ENCODE measurements at places on chromosomes 3 and 15.

- DNase-seq, result no peak
Observed at GRCh38 chr15:99014803-99015697, 7.5 kb upstream of the PGPEP1L start.

- no peak for DNase-seq
Observed at GRCh38 chr3:27907929-27908328, 185.8 kb upstream of the EOMES start.

GRCh38 chr3:14120111-14120920 lies 4.4 kb downstream of the CHCHD4 start:
- DNase-seq, result no peak

DNA sequence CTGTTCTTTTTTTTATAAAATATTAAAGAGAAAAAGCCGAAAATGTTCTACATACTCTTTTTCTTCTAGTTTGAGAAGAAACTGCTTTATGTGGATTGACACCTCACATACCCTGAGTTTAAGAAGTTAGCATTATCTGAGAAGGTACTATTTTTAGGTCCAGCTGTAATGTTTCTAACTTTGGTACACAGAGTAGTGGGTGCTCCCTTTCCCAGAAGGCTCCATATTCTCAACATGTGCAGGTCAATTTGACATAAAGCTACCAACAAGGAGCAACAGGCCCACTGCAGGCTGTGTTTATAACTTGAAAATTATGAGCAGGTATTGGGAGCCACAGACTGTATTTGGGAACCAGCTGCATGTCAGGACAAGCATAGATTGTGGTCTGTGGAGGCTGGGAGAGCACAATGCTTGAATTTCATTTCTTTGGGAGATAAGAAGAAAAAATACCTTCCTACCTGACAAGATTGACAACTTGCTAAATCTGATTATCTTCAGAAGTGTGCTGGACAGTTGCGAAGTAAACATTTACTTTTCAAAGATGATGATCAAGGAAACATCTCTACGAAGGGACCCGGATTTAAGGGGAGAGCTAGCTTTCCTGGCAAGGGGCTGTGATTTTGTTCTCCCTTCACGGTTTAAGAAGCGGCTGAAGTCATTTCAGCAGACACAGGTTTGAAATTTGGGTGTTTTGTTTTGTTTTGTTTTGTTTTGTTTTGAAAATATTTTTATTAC lies 57.2 kb downstream of the PPP2R3A start:
- no peak for DNase-seq

DNA sequence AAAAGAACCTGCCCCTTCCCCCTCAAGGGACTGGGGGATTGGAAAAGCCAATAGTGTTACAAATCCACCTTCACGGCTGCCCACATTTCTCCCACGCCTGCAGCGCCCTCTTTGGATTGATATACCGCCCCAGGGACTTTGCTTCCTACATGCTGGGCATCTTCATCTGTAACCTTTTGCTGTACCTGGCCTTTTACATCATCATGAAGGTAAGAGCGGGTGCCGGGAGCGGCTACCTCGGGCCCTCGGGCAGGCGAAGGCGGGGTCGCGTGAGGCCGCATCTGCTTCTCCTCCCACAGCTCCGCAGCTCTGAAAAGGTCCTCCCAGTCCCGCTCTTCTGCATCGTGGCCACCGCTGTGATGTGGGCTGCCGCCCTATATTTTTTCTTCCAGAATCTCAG lies 73.1 kb downstream of the USF3 start:
- DNase-seq, result no peak

- no peak for DNase-seq
Observed at GRCh38 chr3:95311272-95311671, 1248.4 kb downstream of the NSUN3 start.

DNA sequence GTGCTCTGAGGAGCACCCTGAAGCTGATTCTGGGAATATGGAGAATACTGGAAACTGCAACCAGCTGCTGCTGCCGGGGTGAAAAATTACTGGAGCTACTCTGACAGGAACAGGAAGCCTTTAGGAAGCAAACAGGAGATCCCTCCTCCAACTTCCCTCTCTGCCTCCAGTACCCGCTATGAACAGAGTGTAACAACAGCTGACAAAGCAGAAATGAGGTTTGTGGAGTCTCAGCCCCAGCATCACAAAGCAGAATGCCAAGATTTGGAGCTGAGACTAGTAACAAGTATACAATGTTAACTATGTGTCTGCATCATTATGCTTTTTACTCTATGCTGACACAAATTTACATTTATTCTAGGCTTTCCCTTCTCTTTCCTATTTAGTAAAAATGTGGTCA lies 22.7 kb upstream of the PIAS1 start:
- no peak for DNase-seq

- DNase-seq, result no peak
Observed at GRCh38 chr3:196501316-196502044, 2.1 kb downstream of the RNF168 start.

DNA sequence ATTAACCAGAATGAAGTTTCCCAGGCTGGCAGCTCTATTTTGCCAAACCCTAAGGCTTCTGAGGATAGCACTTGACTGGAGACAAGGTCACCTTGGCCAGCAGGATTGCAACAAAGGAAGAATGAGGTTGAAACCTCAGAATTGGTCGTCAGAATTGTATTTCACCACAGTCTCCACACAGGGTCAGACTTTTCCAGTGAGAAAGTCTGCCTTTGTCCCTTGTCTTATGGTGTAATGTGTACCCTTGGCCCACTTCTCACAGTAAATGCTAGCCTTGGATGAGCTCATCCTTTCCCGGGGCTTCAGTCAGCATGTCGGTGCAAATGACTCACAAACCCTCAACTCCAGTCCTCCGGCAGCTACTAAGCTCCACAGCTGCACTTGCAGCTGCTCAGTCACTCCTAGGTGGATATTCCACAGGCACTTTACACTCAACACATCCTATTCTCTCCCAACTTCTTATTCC lies 19.7 kb downstream of the SSR3 start:
- peak; percentile 80 for DNase-seq

- DNase-seq, result no peak
Observed at GRCh38 chr3:128355543-128355919, 111.2 kb downstream of the DNAJB8 start.

- no peak for DNase-seq
Observed at GRCh38 chr3:134840459-134840858, 45.4 kb downstream of the EPHB1 start.

- no peak for DNase-seq
Observed at GRCh38 chr3:76474632-76475031, 565.3 kb upstream of the ROBO2 start.

DNA sequence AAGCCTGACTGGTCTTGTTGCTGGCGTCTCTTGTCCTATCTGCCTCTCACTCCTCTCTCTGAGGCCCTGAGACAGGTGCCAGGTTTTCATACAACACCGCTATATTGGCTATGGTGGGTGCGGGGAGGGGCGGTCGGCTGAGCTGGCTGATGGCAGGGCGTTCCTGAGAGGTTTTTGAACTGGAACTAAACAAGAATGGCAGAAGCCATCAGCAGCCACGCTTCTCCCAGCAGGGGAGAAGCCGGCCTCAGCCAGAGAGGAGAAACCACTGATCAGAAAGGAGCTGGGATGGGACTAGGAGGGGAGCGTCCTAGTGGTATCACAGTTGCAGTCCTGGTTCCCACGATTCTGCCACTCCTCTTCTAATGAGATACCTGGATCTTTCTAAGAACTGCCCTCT lies 89.9 kb upstream of the PRR23E start:
- peak; percentile 28 for DNase-seq

GRCh38 chr3:151630035-151630434 lies 103.7 kb upstream of the AADACL2 start:
- DNase-seq, result no peak

- DNase-seq, result no peak
Observed at GRCh38 chr3:13762906-13763305, 117.0 kb downstream of the WNT7A start.

- DNase-seq, result no peak
Observed at GRCh38 chr3:131543714-131544113, 40.9 kb upstream of the MRPL3 start.

GRCh38 chr3:192155194-192155593 lies 572.1 kb downstream of the FGF12 start:
- DNase-seq, result no peak

- DNase-seq, result no peak
Observed at GRCh38 chr3:153901152-153901551, 220.0 kb upstream of the ARHGEF26 start.

DNA sequence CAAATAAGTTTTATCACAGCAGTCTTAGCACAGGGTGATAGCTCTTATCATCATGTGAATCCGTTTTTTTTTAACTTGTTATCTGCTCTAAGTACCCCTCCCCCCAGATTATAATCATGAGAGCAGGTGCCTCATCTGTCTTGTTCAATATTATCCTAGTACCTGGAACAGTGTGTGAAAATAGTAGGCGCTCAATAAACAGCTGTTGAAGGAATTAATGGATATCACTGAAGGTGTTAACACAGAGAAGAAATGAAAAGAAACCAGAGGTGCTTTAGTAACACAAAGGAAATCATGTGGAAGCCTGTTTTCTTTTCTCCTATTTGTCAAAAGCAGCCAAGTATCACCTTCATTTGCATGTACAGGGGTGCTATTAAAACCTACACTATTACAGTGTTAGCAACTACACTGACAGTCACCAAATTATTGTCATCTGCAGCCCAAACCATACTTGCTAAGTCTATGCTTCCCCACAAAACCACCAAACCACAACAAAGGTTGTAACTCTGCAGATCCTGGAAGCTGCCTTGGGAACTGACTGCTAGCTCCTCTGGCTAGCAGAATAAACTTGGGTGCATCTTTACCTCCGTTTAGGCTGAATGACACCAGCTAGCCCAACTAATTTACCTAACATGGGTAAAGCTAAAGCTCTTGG lies 2.9 kb downstream of the XPC start:
- no peak for DNase-seq

DNA sequence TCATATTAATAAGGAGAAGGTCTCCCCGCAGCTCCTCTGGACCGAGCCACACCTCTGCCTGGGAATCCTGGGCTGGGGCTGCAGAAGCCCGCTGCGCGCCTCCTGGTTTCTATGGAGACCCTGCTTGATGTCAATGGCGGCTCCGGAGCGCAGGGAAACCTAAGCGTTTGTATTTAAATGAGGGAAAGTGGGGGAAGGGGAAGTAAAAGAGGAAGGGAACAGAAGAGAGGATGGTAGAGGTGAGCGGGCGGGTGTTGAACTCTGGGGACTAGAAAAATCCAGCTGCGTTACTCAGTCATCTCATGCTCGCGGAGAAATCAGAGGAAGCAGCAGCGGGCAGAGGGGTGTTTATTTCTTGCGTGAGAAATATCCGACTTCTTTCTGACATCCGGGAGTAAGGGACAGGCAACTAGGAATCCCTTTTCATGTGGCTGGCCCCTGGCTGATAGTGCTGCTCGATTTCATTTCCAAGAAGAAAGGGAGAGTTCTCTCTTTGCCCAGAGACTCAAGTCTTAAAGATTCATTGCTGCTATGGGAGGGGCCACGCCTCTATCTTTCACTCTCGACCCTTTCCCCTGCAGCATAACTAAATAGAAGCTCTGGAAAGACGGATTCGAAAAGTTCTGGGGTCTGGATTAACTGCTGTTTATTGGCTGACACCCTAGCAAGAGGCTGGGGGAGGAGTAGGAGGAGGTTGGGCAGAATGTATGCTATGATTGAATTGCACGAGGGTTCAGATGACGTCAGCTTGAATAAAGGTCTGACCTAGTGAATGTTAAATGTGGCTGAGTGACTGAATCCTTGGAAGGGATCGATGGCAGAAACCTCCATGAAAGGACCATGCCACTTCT lies 110.5 kb upstream of the GAP43 start:
- no peak for DNase-seq

All from tibial artery (tissue), 4 donors.